ENCODE measurements at places on chromosomes 1 and 21.
A peak's percentile ranks its signal among the peaks of the same experiment; 100 is the strongest.

GRCh38 chr1:19310720-19311502 is 1.0 kb downstream of the AKR7A2 start:
- DNase-seq = no peak

DNA sequence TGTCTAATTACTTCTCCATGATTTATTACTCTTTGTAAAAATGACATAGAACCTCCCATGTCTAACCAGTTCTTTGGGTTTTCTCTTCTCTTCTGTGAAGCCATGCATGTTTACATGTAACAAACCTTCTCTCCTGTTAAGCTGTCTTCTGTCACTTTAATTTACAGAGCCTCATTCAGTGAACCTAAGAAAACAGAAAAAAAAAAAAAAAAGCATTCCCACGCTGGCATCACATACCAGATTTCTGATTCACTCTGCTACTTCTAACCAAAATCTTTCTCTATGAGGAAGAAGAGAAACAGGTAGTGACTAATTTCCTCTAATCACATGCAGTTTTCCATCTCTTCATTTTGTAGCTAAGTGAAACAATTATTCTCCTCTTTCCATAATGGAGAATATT is 141.4 kb upstream of the CXADR start:
- DNase-seq = no peak

DNA sequence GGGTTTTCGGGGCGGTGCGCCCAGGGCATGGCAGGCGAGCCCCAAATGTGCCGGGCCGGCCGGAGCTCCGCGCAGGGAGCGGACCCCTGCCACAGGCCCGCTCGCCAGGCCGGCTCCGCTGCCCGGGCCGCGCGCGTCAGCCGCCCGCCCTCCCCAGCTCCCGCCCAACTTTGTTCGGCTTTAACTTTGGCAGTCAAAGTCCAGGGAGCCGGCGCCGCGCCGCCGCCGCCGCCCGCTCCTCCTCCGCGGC is 488 bp downstream of the SLC35D1 start:
- DNase-seq = peak; percentile 42

DNA sequence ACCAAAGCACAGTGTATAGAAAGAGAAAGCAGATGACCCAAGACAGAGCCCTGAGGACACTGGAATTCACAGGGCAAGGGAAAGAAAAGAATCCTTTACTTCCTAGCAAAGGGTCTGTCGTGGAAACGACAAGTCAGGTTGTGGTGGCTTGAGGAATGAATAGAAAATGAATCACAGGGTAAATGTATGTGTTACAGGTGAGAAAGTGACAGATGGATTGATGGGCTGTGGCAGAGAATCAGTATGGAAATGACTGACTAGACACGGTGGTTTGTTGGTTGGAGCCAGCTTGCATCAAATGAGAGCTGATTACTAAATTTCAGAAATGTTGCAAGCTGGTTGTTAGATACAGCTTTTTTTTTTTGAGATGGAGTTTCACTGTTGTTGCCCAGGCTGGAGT is 46.9 kb downstream of the PTP4A2 start:
- no peak for DNase-seq

GRCh38 chr1:26378088-26378878 is 5.7 kb upstream of the ZNF683 start:
- no peak for DNase-seq

- no peak for DNase-seq
Measured at GRCh38 chr1:159448181-159448580, 8.7 kb downstream of the OR10J1 start.

DNA sequence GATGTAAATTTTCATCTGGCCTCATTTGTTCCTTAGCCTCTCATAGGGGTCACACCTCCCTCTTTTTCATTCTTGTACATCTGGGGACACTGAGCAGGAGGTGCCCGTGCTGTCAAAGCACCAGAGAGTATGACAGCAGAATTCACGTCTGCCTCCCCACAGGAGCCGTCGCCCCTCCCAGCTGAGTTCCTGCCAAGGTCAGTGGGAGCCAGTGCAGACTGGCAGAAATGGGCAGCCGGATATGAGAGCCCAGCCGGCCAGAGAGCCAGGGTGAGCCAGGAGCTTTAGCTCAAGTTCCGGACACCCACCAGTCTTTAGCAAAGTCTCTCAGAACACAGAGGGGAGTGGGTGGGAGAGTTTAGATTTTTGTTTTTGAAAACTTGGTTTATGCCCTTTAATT is 21.9 kb downstream of the GPR137B start:
- DNase-seq = no peak

GRCh38 chr1:179184403-179184802 is 45.1 kb downstream of the ABL2 start:
- DNase-seq = no peak

DNA sequence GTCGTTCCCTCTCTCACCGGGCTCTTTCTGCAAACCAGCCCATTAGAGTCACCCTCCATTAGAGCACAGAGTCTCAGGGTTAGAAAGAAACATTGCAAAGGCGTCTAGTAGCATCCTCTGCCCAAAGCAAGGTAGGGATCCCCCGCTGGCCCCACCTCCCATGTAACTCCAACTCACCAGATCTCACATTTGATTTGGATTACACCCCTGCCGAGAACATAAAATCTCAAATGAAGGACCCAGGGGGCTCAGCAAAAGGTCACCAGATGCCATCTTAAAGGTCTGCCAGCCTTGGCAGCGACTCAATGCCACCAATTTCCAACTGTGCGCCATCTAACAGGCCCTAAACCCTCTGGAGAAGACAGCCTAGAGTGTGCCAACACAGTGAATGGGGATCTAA is 14.1 kb downstream of the C1orf87 start:
- DNase-seq = no peak

DNA sequence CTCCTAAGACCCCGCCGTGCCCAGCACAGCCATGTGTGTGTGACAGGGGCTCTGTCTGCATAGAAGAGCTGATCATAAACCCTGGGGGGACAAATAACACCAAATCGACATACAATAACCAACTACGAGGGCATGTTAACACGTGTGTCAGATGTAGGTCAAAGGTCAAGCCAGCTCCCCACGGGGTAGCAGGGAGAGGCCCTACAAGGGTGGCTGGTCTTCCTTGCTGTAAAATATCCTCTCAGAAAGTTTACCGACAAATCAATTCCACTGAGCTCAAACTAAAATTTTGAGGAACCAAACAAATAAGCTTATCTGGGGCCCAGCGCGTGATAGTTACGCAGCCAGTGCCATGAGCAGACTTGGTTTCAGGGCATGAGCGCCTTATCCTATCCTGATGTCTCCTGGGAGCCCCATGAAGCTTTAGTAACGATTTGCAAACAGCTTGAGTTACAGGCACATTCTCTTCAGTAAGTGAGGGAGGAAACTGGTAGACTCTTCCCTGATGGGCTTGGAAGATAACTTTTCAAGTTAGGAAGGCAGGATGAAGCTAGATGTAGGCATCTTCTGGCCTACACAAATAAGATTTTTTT is 2.7 kb upstream of the TMPRSS3 start:
- DNase-seq = no peak

GRCh38 chr1:39574646-39575045 is 1.9 kb downstream of the PABPC4 start:
- DNase-seq = no peak

GRCh38 chr21:41490330-41490729 is 17.6 kb downstream of the TMPRSS2 start:
- no peak for DNase-seq

DNA sequence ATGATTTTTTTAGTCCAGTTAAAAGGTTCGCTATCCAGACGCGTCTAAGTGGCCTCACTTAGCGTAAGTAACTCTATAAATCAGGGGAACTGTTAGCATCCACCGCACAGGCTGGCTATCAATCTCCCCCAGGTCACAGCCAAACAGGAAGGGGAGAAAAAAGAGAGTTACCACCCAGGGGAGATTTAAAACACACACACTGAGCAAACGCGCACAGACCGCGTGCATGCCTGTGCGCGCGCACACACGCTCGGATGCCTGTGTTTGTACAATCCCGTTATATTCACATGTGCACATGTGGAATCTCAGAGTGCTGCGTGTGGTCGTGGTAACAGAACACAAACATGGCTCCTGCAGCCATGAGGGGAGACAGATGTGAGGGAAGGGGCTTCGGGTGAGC is 125.4 kb downstream of the CASZ1 start:
- DNase-seq = no peak

GRCh38 chr1:229225331-229225782 is 45.6 kb upstream of the RAB4A start:
- DNase-seq = no peak

- no peak for DNase-seq
Measured at GRCh38 chr1:109763646-109764415, at the start of gene EPS8L3. Gene EPS8L3 (minus strand): TSS chr1:109763923. CDS start chr1:109761749, 2,174 bp downstream.

Data from tibial artery (tissue), 4 donors.